BJ (cell line): ENCODE measurements at places on chromosomes 16 and 17.
A peak's percentile ranks its signal among the peaks of the same experiment; 100 is the strongest.

- peak; percentile 51 for DNase-seq
Measured at GRCh38 chr17:14833201-14833785, 431.8 kb downstream of the PMP22 start.

- no peak for DNase-seq
Measured at GRCh38 chr17:76934561-76935320, 66.5 kb downstream of the MGAT5B start.

DNA sequence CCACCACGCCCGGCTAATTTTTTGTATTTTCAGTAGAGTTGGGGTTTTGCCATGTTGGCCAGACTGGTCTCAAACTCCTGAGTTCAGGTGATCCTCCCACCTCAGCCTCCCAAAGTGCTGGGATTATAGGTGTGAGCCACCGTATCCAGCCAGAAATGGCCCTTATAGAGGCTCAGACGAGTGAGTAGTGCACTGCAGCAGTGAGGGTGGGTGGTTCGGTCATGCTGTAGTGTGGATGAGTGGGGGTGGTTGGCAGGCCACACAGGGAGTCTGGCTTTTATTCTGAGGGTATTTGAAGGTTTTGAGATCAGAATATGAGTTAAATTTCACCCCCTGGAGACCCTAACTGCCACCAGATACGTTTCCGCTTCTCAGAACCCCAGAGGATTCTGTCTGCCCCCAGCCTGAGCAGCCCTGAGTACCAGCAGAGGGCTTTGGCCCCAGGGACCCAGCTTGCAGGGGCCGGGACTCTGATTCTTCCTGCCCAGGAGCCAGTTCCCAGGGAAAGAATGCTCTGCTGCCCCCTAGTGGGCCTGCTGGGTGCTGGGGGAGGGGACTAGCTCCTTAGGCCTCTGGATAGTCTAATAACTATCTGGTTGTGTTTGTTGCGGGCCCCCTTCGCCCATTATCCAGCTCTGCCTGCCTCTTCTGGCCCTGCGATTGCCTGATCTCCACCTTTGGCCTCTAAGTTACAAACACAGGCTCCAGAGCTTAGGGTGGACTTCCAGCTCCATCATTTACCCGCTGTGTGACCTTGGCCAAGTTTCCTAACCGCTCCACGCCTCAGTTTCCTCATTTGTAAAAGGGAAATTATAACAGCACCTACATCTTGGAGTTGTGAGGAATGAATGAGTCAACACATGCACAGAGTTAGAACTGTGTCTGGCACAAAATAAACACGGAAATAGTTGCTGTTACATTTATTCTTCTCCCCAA lies 2.0 kb downstream of the ZNF771 start:
- peak; percentile 17 for DNase-seq

GRCh38 chr17:71224824-71225575 lies 895.8 kb upstream of the SOX9 start:
- no peak for DNase-seq

DNA sequence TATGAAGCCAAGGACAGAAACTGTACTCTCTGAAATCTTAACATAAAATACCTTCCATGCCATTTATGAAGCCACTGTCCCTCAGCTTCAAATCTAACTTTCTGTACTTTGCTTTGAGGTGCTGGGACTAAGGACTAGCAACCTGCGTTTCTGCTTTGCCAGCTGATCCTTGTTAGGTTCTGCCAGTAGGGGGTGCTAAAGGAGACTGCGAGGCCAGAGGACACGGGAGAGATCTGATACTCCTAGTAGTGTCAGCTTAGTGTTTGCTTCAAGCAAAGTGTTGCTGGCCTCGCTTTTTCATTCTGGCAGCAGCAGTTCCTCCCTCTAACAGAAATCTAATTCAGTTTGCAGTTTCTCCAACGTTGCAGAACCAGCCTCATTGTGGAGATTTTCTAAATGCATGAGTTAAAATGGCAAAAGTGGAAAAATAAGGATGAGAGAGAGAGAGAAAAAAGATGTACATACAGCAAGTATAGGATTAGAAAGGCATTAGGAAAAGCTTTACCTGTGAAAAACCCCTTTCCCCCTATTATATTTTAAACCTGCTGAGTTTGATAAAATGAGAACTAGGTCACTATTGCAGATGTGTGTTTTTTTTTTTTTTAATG lies 297.5 kb downstream of the CA10 start:
- no peak for DNase-seq

- no peak for DNase-seq
Measured at GRCh38 chr16:68596266-68596665, 48.8 kb upstream of the CDH3 start.

DNA sequence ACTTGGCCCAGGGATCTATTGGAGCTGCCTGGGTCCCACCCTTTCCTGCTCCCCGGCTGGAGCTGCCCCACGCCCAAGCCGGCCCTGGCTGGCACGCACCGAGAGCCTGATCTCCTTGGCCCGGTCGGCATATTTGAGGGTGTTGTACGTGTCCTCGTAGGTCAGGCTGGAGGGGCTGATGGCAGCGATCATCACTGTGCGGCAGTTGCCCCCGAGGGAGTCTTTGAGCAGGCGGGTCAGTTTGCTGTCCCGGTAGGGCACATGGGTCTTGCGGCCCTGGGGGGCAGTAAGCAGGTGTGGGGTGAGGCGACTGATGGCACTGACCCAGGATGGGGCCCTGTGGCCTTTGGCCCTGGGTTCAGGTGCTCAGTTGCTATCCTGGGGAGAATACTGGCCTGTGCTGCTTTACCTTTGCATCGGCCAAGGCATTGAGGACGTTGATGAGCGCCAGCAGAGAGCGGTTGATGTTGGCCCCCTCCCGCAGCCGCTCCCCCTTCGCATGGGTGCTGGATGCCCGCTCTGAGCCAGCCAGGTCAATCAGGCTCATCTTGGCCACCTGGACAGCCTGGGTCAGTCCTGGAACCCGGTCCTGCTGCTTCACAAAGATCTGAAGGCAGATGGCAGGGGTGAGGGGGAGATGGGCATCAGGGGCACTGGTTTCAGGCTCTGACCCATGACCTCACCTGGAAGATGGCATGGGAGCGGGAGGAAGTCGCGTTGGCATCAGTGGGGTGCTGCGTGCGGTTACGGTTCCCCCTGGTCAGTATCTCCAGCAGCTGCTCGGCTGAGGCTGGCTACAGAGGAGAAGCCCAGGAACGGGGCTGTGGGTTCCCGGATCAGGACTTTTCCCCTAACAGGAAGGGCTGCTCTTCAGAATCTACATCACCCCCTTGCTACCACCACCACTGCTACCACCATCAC lies 13.5 kb downstream of the KIF18B start:
- no peak for DNase-seq

GRCh38 chr16:13708347-13709120 lies 211.4 kb upstream of the ERCC4 start:
- DNase-seq, result no peak

DNA sequence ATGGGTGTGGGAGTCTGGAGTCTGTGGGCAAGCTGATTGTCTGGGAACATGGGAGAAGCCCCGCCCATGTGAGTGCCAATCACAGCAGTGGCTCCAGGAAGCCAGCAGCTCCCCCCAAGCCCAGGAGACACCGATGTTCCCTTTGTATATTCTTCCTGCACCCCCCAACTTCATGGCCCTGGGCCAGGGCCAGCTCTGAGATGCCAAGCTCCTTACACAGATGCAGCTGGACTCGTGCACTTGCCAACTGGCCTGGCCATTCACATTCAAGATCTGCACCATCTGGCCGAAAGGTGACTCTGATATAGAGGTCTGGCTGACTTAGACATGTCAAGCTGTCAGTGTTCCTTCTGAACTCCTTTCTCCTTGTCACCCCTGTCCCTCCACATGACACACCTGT lies 50.5 kb downstream of the CACNG5 start:
- no peak for DNase-seq

GRCh38 chr17:1566505-1567199 lies 4.1 kb upstream of the PITPNA start:
- no peak for DNase-seq

DNA sequence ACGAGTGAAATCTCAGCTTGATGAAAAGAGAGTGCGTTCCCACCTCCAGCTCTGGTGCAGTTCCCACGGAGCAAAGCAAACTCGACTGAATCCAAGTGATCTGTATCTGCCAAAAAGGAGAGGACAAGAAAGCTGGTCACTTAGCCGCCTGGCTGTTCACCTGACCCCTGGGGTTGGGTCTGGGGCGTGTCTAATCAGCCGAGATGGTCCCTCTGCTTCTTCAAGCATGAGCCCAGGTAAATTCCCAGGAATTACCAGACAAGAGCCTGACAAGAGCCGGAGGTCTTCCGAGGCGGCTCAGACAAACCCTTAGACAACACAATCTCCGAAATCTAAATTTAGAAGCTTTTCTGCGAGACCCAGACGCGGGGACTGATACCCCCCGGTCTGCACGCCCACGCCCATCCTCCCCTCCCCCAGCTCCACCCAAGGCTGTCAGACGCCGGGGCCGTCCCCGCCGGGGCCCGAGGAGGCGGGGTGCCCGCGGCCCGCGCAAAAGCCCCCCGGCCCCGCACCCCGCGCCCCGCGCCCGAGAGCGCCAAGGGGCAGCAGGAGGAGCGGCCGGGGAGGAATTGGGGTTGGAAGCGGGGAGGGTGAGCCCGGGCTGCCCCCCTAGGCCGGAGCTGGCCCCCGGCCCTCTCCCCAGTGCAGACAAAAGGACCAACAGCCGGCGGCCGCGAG lies 674 bp downstream of the ZNF821 start:
- DNase-seq, result no peak

GRCh38 chr17:83056583-83057396 lies 22.6 kb upstream of the METRNL start:
- no peak for DNase-seq

GRCh38 chr17:60421273-60422161 lies 772 bp upstream of the CHCT1 start:
- DNase-seq, result no peak

DNA sequence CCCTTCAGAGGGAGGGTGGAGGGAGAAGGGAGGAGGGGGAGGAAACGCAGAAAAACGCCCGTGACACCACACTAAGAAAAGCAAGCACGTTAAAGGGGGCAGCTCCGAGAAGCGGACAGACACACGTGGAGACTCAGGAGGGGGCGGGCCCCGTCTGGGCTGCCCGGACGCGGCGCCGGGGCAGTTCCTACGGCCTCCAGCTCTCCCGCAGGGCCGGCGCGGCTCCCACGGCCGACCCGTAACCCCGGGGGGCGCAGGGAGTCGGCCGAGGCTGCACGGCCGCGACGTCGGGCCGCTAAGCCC lies 362 bp downstream of the KLHDC4 start:
- DNase-seq, result no peak

GRCh38 chr17:3447625-3448024 lies 14.0 kb upstream of the OR1E2 start:
- DNase-seq, result no peak

DNA sequence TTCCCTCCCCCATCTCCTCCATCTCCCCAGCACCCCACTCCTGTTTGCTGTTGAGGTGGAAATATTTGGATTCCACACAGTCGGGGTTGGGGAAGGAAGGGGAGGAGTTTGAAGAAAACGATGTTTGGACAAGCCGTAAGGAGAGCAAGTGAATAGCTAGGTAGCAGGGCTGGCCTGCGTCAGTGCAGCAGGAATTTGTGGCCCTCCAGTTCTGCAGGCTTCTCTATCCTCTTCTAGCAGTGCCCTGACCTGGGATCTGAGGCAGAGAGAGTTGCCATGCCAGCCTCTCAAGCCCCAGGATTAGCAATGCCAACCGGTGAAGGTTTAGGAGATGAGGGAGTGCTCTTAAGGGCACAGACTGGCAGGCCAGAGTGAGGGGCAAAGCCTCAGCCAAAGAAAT lies 12.5 kb downstream of the TLCD2 start:
- no peak for DNase-seq
